ENCODE measurements at places on chromosomes 12 and 14. TPM values are rescaled to one million over a fixed set of nuclear protein-coding genes. Genes with fewer than 3 reads are reported as not detected.

GRCh38 chr12:113065126-113066007 is 8.8 kb downstream of the DTX1 start:
- H3K4me1 ChIP-seq = peaks cover 7% of the 10 kb centered on the region
- no peaks in the 10 kb centered on the region for H3K36me3 ChIP-seq
- H3K27ac ChIP-seq = no peak overlapping the region

DNA sequence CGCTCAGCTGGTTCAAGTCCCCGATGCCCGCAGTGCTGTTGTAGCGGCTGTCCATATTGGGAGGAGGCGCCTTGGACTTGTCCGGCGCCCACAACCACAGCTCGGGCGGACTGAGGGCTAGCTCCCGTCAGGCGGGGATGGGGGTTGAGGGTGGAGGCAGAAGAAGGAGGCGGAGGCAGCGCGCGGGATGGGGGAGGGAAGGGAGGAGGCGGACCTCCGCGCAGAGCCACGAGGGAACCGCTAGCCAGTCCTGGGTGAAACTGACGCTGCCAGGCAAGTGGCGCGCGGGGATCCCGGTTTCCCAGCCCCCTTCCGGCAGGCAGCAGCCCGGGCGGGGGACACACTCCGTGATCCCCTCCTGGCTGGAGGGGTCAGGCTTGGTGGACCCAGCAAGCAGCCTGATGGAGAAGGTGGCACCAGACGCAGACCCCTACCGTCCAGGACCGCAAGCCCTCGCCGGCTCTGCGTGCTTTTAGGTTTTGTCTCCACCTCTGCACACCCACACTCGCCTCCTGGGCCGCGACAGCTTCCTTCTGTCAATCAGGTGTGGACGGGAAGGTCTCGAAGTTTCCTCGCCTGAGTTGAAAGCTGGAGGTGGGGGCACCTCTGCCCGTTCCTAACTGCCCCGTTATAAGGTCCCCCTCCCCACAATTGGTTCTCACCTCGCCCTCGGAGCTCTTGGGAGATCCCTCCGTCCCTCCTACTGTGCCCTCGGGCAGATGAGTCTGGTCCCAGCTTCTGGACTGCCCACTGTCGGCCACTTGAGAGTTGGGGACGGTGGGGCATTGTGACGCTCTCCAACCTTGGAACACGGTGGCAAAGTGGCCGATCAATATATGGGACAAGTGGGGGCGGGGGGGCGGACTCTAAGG is at the start of gene CPNE8:
Gene CPNE8, minus strand, starts transcription at position 112 of the 872 bp plus-strand sequence. Its CDS starts 57 bp downstream, at position 55.
- H3K27me3 ChIP-seq = peaks cover 31% of the 10 kb centered on the region
- DNase-seq = peak; percentile 50
- H3K36me3 ChIP-seq = no peaks in the 10 kb centered on the region
- H3K27ac ChIP-seq = peak within 1 kb of the TSS; percentile 73
- H3K4me1 ChIP-seq = peaks cover 17% of the 10 kb centered on the region
- peak within 1 kb of the TSS; percentile 89 for H3K4me3 ChIP-seq

GRCh38 chr12:47360771-47361388 is 281.1 kb upstream of the AMIGO2 start:
- H3K4me1 ChIP-seq = peaks cover 50% of the 10 kb centered on the region
- H3K27ac ChIP-seq = peak overlapping the region; percentile 95
- peaks cover 17% of the 10 kb centered on the region for H3K36me3 ChIP-seq
- no peak for DNase-seq

DNA sequence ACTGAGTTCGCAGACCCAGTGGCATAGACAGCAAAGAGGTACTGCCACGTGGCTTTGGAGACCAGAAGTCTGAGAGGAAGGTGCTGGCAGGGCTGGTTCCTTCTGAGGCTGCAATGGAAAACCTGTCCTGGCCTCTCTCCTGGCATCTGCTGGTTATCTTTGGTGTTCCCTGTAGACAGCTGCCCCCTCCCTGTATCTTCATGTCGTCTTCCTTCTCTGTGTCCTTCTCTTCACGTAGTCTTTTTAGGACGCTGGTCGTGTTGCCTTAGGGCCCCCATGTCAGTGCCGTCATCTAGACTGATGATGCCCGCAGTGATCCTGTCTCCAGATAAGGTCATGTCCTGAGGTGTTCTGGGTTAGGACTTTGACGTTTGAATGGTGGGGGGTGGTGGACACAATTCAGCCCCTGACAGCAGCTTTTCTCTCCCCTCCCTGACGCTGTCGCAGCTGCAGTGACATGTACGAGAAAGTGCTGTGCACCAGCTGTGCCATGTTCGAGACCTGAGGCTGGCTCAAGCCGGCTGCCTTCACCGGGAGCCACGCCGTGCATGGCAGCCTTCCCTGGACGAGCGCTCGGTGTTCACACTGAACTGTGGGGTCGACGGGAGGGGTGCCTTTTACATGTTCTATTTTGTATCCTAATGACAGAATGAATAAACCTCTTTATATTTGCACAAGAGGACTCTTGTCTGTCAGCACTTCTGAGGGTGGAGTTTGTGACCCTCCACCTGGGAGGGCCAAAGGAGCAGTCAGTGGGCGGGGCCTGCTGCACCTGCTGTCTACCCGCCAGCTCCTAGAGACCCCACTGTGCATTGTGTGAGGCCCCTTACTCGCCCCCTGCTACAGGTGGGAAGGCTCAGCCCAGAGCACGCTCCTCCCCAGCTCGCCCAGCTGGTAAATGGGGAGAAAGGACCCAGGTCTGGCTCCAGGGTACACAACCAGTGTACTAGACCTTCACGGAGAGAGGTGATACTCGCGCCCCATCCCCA is 6.3 kb downstream of the SIVA1 start:
- no peaks in the 10 kb centered on the region for H3K27me3 ChIP-seq
- peaks cover 36% of the 10 kb centered on the region for H3K4me1 ChIP-seq
- H3K4me3 ChIP-seq = no peak overlapping the region
- H3K27ac ChIP-seq = peak overlapping the region; percentile 48

The PMEL gene
- total RNA-seq = 0.42 TPM

DNA sequence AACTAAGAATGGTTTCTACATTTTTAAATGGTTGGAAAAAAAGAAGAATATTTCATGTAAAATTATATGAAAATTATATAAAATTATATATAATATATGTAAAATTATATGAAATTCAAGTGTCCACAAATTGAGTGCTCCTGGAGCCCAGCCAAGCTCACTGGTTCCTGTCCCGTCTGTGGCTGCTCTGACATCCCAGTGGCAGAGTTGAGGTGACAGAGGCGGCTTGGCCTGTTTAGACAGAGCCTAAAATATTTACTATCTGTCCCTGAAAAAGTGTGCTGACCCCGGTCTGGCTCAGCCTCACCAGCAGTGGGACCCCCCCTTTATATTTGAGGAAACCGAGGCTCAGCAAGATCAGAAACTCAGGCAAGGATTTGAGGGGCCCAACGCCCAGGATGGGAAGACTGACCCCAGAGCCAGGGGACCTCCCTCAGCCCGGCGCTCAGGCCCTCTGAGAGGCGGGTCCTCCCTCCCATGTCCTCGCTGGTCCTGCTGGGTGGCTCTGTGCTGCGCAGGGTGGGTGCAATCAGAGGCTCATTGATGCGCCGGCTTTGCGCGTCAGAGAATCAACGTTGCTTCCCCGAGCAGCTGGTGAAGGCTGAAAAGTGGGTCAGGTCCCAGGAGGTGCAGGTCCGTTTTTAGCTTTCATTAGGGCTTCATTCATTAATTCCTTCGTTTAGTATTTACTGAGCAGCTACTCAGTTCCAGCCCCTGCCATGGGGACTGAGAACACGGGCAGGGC is 21.5 kb upstream of the BEGAIN start:
- DNase-seq = no peak
- no peaks in the 10 kb centered on the region for H3K27me3 ChIP-seq
